Temporal lobe (tissue), 4 donors: ENCODE measurements at places on chromosomes 13 and 19. TPM values are rescaled to one million over a fixed set of nuclear protein-coding genes. Genes with fewer than 3 reads are reported as not detected.

Gene EXOC3L2
- total RNA-seq = under 0.01 TPM

Gene HOMER3
- 17.7 TPM for total RNA-seq

Gene NTN5
- total RNA-seq = not detected

Gene DLL3
- total RNA-seq = 14.3 TPM

Gene TPTE2
- 0.25 TPM for total RNA-seq

Gene KLF2
- total RNA-seq = 3.0 TPM

Gene TBC1D4
- 9.3 TPM for total RNA-seq

Gene TRIM28
- total RNA-seq = 289 TPM

Gene DIRAS1
- total RNA-seq = 21.4 TPM

Gene TSKS
- total RNA-seq = not detected

Gene DAZAP1
- total RNA-seq = 25.8 TPM

Gene FBXO17
- 3.7 TPM for total RNA-seq

Gene KCNN1
- total RNA-seq = 15.0 TPM

Gene FPR2
- not detected for total RNA-seq

Gene SRRM5
- not detected for total RNA-seq

Gene CATSPERD
- total RNA-seq = 0.25 TPM

Gene KLF1
- total RNA-seq = 0.25 TPM

Gene TJP3
- total RNA-seq = under 0.01 TPM

Gene ZNF536
- total RNA-seq = 18.2 TPM

Gene FXYD7
- total RNA-seq = 10.1 TPM

Gene ATF5
- 9.6 TPM for total RNA-seq

Gene GNG7
- 7.4 TPM for total RNA-seq

Gene IGFL4
- 2.5 TPM for total RNA-seq

Gene TUBB4A
- 116 TPM for total RNA-seq

Gene NLRP9
- not detected for total RNA-seq

Gene ZNF865
- 2.7 TPM for total RNA-seq

Gene ATG4D
- 8.6 TPM for total RNA-seq

Gene SPACA4
- total RNA-seq = not detected

Gene NCCRP1
- total RNA-seq = not detected

Gene CACNG7
- 12.0 TPM for total RNA-seq

Gene NKG7
- not detected for total RNA-seq

Gene CNN1
- 0.74 TPM for total RNA-seq

Gene CCNA1
- total RNA-seq = 9.8 TPM

Gene CADM4
- 105 TPM for total RNA-seq

Gene KHSRP
- 120 TPM for total RNA-seq

Gene SIGLEC14
- total RNA-seq = under 0.01 TPM

Gene METTL21C
- total RNA-seq = not detected

Gene SLC6A16
- 0.49 TPM for total RNA-seq

Gene TNNI3
- total RNA-seq = 0.98 TPM

Gene PRTN3
- total RNA-seq = 1.5 TPM

Gene ATP8B3
- under 0.01 TPM for total RNA-seq

Gene CSNK1A1L
- total RNA-seq = not detected

Gene ZNF667
- 22.6 TPM for total RNA-seq

Gene FAM83E
- total RNA-seq = not detected

Gene EHD2
- 2.0 TPM for total RNA-seq

Gene SYNGR4
- not detected for total RNA-seq

Gene GARIN5A
- total RNA-seq = 0.98 TPM

Gene ZNF43
- 26.8 TPM for total RNA-seq

Gene ZNF549
- total RNA-seq = 17.7 TPM

Gene SLC15A1
- total RNA-seq = 0.25 TPM

Gene WIZ
- total RNA-seq = 19.4 TPM

Gene LRRC4B
- 67.4 TPM for total RNA-seq

Gene ZNF296
- under 0.01 TPM for total RNA-seq

Gene STAP2
- total RNA-seq = 0.98 TPM

Gene HSH2D
- total RNA-seq = under 0.01 TPM

Gene INAFM1
- total RNA-seq = 3.2 TPM

Gene ASF1B
- 1.7 TPM for total RNA-seq

Gene SMIM44
- not detected for total RNA-seq
